Stimulated activated CD8-positive, alpha-beta memory T cell treated with anti-CD3 and anti-CD28 coated beads, Interleukin-4, amount 100 ng/mL, for 1 hour (primary cell): ENCODE measurements at places on chromosomes 5 and 9.

GRCh38 chr5:168244838-168245559 lies 46.4 kb upstream of the WWC1 start:
- no peak for DNase-seq

GRCh38 chr5:82004511-82004910 lies 32.7 kb downstream of the ATG10 start:
- no peak for DNase-seq

DNA sequence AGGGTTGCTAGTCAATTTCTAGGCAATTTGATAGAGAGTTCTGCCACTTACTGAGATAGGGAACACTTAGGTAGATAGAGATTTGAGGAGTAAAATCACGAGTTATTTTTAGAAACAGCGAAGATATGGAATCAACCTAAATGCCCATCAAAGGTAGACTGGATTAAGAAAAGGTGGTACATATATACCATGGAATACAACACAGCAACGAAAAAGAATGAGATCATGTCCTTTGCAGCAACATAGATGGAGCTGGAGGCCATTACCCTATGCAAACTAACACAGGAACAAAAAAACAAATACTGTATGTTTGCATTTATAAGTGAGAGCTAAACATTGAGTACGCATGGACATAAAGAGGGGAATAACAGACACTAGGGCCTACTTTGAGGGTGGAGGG lies 9.7 kb downstream of the ELL2 start:
- DNase-seq, result no peak

- no peak for DNase-seq
Measured at GRCh38 chr5:137791799-137792198, 37.6 kb upstream of the HNRNPA0 start.

DNA sequence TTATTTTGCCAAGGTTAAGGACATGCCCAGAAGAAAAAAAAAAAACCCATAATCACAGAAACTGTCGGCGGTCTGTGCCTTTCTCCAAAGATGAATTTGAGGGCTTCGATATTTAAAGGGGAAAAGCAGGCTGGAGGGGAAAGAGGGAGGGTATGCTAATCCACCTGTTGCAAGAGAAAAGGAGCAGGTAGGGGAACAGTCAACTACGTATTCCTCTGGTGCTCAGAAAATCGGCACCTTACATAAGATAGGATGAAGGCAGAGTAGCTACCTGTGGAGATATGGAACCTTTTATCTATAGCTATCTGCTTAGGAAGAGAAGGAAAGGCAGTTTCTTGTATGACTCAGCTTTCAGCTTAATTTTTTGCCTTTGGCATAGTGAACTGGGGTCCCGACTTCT lies 77.7 kb downstream of the PTCD2 start:
- no peak for DNase-seq

DNA sequence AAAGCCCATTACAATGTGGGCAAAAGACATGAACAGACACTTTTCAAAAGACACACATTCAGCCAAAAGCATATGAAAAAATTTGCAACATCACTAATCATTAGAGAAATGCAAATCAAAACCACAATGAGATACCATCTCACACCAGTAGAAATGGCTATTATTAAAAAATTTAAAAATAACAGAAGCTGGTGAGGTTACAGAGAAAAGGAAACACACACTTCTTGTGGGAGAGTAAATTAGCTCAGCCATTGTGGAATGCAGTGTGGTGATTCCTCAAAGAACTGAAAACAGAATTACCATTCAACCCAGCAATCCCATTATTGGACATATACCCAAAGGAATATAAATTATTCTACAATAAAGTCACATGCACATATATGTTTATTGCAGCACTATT lies 585.2 kb upstream of the TUSC1 start:
- no peak for DNase-seq

DNA sequence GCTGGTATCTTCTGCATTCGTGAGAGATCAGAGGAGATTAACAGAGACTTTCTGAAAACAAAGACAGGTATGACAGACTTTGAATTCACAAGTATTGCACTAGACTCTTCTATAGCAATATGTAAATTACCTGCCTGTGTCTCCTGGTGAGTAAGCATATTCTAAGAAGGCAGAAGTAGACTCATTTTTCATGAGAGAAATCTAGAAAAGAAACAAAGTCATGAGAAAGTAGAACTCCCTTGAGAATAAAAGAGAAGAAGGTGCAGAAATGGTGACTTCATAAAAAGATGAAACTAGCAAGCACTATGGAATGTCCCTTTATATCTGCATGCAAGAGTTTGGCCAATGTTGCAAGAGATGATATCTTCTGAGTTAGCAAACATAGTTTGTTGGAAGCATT lies 419.8 kb downstream of the DMRT2 start:
- DNase-seq, result no peak

GRCh38 chr5:170028124-170028523 lies 47.8 kb upstream of the INSYN2B start:
- no peak for DNase-seq

DNA sequence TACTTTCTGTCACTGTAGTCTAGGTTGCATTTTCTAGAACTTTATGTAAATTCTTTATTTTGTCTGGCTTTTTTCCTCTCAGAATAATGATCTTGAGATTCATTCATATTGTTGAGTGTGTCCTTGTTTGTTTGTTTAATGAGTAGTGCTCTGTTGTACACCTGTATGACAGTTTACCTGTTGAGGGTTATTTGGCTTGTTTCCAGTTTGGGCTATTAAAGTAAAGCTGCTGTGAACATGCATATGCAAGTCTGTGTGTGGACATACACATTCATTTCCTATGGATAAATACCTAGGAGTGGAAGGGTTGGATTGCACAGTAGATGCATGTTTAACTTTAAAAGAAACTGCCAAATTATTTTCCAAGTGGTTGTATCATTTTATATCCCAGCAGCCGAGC lies 30.4 kb downstream of the MVB12B start:
- DNase-seq, result no peak

DNA sequence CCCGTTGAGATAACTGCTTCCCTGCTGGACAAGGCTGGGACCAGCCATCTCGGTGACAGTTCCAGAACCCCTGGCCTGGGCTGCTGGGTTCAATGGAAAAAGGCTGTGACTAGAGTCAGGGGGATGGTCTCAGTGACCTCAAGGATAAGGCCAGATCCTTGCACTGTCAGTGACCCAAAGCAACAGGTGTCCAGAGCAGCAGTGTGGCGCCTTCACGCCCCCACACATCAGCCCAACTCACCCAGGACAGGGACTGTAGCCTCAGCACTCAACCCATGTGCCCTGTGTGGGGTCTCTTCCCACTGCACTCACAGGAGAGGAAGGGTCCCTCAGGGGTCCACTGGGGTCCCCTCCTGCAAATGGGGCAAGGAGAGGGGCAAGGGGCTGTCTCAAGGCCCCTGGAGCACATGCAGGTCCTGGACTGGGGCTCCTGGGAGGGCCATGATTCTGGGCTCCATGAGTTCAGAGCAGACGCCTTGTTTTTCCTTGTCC lies 698 bp upstream of the LCN2 start:
- DNase-seq, result no peak
